ENCODE measurements at places on chromosomes 4 and X.

DNA sequence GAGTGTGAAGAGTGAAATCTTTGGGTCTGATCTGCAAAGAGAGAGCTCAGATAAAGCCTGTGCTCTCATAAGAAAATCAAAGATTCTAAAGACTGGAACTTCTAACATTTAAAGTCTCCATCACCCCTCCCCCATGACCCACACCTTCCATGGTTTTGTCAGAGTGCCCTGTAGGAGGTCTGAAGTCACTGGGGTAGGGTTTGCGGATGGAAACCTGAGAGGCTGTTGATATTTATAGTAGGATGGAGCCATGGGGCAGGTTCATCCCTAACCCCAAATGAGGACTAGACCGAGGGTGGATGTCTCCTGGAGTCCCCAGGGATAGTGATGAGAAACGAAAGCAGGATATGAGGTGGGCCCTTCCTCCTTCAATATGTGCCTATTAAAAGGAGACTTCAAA lies 28.4 kb upstream of the NLGN4X start:
- DNase-seq: no peak

DNA sequence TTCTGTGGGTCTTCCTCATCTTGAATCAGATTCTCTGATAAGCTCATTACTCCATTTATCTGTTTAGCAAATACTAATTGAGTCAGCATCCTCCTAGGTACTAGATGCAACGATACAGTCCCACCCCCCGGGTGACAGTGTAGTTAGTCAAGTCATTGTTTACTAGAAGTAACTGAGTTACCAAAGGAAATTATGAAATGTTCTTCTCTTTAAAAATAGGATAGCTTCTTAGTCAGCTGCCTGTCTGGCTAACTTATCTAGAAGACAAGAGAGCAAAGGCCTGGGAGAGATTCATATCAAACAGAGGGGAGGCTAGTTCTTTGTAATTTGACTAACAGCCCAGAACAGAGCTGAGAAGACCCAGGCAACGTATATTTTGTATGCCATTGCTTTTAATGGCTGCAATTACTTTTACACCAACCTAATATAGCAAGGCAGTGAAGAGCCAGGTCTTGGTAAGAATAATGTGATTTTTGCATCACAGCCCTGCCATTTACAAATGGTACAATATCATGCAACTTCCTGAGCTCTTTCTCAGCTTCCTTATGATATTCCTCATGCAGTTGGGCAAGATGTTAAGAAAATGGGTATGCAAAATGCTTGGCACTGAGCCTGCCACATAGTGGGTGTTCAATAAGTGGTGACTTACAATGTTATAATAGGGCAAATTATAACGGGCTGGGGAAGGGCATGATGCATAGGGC lies 149.9 kb downstream of the CHIC2 start:
- DNase-seq: no peak

DNA sequence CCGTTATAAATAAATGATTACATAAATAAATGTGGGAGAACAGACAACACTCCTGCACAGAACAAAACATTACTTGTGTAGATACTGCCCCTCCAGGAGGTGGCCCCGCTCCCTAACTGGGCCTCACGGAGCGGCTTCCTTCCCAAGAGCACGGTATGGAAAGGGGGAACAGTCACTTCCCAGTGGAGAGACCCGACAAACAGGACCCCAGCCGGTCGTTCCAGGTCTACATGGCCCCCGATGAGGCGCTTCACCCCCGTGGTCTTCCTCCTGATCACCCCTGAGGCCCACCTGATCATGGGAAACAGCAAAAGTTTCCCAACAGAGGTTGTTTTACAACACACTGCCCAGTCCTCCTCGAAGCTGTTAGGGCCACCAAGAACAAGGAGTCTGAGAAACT lies 6.6 kb upstream of the SLC6A8 start:
- no peak for DNase-seq

- DNase-seq: no peak
Measured at GRCh38 chr4:82469791-82470345, 39.5 kb downstream of the ENOPH1 start.

DNA sequence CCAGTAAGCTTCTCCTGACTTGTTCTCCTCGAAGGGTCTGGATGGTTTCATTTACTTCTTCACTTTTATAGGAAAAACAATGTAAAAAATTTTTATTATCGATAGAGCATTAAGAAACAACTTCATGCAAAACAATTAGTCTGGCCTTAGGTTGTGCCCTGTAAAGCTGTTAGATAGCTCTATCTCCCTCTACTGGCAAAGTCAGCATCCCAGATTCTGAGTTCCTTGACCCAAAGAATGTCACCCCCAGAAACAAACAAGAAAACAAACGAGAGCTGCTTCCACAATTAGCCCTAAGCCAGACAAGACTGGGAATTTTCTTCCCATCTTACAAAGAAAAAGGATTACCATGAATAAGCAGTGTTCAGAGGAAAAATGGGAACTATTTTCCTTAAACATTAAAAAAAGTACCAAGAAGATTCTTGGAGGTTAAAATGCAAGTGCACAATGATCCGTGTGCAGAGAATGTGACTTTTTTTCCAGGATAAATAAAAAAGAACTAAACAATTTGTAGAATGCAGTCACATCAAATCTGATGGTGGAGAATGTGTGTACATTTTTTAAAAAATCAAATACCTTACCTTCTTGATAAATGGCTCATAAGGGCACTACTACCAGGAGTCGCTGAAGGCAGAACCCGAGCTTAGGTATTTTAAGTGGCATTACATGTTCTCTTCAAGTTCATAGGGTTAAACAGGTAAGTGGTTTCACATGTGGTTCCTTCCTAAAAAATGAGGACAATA lies 293.2 kb downstream of the FBXO8 start:
- no peak for DNase-seq

- DNase-seq: no peak
Measured at GRCh38 chr4:87192145-87192919, 28.1 kb downstream of the KLHL8 start.

DNA sequence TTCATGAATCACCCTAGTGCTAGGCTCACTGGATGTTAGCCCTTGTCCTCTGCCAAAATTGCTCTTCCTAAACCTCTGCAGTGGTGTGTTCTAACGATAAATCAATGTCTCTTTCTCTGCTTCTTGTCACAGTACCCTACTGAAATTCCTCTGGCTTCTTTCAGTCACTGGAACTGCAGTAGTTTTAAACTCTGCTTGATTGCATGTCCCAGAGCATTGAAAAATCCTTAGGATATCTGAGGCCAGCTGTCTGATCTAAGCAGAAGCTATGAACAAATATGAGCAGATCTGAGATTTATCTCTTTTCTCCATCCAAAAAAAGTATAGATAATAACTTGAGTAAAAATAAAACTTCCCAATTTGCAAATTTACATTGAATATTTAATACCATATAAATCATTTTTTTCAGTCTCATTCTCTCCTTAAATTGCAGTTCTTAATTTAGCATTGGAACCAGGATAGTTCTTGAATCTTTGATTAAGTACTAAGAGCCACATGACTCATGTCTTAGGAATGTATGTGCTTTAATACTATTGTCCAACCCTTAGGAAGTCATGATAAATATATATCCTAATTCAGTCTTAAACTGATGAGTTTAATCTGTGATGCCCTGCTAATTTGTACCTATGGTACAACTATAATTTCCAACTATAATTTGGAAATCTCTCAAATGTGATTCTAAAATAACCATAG lies 169.7 kb downstream of the PDHA2 start:
- DNase-seq: no peak

- DNase-seq: no peak
Measured at GRCh38 chr4:95118497-95118896, 360.7 kb downstream of the BMPR1B start.

GRCh38 chrX:147962476-147962875 lies 18.7 kb upstream of the FMR1NB start:
- DNase-seq: no peak

DNA sequence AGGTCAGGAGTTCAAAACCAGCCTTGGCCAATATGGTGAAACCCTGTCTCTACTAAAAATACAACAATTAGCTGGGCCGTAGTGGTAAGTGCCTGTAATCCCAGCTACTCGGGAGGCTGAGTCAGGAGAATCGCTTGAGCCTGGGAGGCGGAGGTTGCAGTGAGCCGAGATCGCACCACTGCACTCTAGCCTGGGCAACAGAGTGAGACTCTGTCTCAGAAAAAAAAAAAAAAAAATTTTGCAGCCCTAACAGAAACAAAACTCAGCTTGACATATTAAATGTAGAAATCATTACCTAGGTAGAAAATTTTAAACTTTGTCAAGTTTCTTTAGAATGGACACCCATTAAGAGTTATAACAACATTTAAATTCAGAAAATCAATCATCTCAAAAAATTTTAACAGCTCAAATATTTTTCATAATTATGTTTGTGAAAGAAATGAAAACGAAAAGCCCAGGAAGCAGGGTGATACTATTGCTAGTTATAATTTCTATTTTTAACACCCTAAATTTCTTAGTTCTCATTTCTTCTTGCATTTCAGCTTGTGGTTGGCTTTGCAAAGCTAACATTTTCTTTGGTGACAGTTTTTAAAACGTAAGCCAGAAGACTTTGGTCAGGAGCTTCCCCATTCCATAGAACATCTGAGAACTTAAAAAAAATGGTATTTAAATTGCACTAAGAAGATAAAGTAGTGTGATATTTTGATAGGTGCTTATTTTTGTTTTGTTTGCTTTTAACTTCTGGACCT lies 33.3 kb upstream of the RBBP7 start:
- no peak for DNase-seq

GRCh38 chr4:140254651-140255299 lies 100.8 kb upstream of the MAML3 start:
- DNase-seq: no peak

GRCh38 chr4:7722766-7723387 lies 216.8 kb downstream of the AFAP1 start:
- DNase-seq: no peak

DNA sequence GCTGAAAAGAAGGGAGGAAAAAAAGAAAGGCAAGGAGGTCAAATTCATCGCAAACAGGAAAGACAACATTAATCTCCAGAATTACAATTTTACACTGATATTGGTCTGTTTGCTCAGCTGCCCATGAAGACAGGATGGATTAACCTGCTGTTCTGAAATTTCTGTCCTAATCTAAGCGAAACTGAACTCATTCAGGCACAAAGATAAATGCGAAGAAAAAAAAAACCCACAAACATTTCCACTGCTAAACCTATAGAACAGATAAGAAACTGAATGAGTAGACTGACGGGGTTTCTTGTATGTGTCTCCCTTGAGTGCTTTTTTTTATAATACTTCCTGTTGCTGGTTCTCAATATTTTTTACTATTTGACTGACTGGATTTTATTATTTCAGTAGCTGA lies 251.8 kb upstream of the FTHL17 start:
- no peak for DNase-seq

GRCh38 chr4:145260091-145260490 lies 79.7 kb upstream of the OTUD4 start:
- no peak for DNase-seq

GRCh38 chr4:148200960-148201359 lies 241.3 kb downstream of the NR3C2 start:
- no peak for DNase-seq

DNA sequence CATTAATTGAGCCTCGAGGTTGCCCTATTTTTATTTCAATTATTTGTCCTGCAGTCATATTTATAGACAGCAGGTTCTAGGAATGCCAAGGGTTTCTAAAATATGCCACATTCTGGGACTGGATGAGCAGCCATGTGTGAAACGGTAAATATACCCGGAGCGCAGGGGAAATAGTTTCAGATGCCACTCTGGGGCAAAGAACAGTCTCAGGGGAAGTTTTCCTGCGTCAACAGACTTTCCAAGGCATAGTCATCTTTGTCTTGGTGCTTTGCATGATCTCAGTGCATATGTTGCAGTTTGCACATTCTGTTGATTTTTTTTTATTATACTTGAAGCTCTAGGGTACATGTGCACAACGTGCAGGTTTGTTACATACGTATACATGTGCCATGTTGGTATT lies 71.0 kb downstream of the GPAT3 start:
- no peak for DNase-seq

DNA sequence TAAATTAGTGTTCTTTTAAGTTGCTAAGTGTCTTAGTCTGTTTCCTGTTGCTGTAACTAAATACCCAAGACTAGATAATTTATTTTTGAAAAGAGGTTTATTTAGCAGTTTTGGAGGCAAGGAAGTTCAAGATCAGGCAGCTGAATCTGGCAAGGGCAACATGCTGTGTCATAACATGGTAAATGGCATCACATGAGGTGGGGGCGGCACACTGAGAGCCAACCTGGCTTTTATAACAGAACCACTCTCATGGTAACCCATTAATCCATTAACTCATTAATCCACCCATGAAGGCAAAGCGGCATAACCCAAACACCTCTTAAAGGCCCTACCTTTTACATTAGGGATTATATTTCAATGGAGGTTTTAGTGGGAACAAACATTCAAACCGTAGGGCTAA lies 182.2 kb upstream of the GATB start:
- no peak for DNase-seq

GRCh38 chr4:10186228-10187214 lies 69.9 kb upstream of the WDR1 start:
- no peak for DNase-seq

DNA sequence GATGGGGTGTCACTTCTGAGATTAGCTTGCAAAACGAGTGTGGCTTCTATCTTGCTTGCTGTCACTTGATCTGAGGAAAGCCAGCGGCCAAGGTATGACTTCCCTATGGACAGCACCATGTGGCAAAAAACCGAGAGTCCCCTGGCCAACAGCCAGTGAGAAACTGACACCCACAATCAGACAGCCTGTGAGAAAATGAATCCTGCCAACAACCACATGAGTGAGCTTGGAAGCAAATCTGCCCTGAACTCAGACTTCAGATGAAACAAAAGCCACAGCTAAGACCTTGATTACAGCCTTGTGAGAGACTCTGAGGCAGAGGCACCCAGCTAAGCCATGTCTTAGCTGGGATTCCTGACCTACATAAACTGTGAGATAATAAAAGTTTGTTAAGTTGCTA lies 45.5 kb downstream of the PPP1R2C start:
- DNase-seq: no peak

GRCh38 chr4:40122941-40123340 lies 66.3 kb downstream of the N4BP2 start:
- no peak for DNase-seq

- DNase-seq: no peak
Measured at GRCh38 chr4:187172340-187172761, 448.7 kb upstream of the FAT1 start.

- DNase-seq: no peak
Measured at GRCh38 chr4:126267689-126268088, 952.9 kb downstream of the FAT4 start.

DNA sequence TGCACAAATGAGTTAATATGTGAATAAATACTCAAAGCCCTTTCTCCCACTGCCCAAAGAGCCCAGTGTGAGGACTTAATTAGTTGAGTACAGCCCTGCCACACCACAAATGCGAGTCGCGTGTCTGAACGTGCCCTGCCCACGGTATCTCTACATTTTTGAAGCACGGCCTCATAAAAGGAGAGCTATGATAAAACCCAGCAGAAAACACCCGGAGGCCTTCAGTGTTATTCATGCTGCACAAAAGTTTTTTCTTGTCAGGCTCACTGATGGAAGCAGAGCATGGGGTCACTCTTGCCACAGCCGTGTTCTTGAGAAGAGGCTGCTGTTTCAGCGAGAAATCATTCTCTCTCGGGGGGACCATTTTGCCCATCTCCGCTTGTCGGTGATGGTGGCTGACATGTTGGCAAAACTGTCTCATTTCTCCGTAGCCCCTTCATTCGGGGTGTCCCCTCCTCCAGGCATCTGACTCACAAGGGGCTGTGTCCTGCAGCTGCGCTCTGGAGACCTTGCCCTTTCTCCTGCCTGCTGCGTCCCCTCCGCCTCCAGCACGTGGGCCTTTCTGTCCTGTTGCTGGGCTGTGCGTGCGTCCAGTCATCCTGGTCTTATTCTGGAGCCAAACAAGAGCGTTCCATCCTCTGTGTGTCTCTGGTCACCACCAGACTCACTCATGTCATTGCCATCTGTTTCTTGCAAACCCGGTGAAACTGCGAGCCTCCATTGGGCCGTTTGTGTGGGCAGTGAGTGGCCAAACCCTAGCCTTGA lies 88.8 kb downstream of the SORCS2 start:
- DNase-seq: no peak

Data from stimulated activated CD8-positive, alpha-beta memory T cell treated with anti-CD3 and anti-CD28 coated beads, Interleukin-12 subunit alpha, Interleukin-12 subunit beta, amount 100 ng/mL, for 4 hours (primary cell).